ENCODE measurements at places on chromosomes 6 and 20. TPM values are rescaled to one million over a fixed set of nuclear protein-coding genes. Genes with fewer than 3 reads are reported as not detected.

DNA sequence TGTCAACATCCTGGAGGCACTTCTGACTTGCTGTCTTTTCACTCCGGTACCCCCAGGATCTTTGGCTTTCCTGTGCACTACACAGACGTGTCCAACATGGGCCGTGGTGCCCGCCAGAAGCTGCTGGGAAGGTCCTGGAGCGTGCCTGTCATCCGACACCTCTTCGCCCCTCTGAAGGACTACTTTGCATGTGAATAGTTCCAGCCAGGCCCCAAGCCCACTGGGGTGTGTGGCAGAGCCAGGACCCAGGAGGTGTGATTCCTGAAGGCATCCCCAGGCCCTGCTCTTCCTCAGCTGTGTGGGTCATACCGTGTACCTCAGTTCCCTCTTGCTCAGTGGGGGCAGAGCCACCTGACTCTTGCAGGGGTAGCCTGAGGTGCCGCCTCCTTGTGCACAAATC lies 12.0 kb upstream of the MAPRE1 start:
- peak; percentile 46 for DNase-seq

MRPS26 gene
- polyA plus RNA-seq: 63.5 TPM

- DNase-seq: no peak
These were observed 9.0 kb upstream of the HDAC2 start for GRCh38 chr6:113979937-113980336.

GJA10 gene
- not detected for polyA plus RNA-seq

- DNase-seq: no peak
These were observed 608.4 kb upstream of the SYNCRIP start for GRCh38 chr6:86251106-86251505.

GRCh38 chr6:82144852-82145340 lies 102.6 kb downstream of the IBTK start:
- DNase-seq: no peak

DNA sequence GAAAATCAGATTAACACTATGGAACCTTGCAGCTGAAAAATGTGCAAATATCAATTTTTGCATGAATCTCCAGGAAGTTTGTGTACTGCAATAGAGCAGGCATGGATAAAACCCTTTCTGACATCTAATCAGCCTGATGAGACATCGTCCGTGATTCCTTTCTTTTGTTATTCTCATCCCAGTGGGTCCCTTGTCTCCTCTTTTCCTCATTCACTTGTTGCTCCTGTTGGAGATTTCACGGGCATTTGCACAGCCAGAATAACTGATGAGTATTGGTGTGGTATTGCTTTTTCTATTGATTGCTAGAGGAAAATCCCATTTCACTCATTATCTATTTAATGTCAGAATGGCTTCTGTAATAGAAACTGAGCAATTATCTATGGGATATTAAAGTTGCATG lies 39.9 kb downstream of the SCGN start:
- no peak for DNase-seq

DNA sequence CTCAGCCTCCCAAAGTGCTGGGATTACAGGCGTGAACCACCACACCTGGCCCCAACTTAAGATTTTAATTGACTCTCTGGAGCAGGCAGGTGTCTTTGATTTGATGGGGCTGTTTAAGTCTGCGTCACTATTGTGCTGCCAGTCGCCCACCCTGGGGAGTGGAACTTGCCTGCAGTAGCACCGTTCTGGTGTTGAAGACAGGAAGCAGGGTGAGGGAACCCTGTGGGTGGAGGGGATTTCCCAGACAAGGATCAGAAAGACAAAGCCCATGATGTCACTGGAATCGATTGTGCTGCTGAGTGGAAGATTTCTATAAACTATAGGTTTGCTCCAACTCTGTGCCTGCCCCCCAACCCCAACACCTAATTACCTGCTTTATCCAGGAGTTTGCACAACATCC lies 11.0 kb downstream of the ALDH8A1 start:
- DNase-seq: no peak

OSBPL2 gene
- 39.3 TPM for polyA plus RNA-seq

DNA sequence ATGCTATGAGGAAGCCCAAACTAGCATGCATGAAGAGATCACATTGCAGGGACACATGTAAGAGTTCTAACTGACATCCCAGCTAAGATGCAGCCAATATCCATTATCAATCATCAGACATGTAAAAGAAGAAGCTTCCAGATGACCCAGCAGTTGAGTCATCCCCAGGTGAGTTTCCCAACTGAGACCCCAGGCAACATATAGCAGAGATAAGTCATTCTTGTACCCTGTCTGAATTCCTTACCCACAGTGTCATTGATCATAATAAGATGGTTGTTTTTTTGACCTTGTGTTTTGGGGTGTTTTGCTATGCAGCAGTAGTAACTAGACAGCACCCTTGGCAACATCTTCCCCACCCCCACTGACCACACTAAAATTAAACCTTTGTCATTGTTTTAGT lies 18.9 kb downstream of the SIRPD start:
- no peak for DNase-seq

- DNase-seq: no peak
These were observed 44.5 kb downstream of the NCOA7 start for GRCh38 chr6:125835221-125835744.

GRCh38 chr6:151101816-151102694 lies 137.7 kb upstream of the AKAP12 start:
- DNase-seq: no peak

C20orf96 gene
- polyA plus RNA-seq: 45.2 TPM

PPT2 gene
- 56.0 TPM for polyA plus RNA-seq

DNA sequence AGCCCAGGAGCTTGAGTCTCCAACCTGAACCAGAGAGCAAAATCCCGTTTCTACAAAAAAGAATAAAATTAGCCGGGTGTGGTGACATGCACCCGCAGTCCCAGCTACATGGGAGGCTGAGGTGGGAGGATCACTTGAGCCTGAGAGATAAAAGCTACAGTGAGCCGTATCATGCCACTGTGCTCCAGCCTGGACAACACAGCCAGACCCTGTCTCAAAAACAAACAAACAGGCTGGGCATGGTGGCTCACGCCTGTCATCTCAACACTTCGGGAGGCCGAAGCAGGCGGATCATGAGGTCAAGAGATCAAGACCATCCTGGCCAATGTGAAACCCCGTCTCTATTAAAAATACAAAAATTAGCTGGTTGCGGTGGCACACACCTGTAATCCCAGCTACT lies 11.4 kb upstream of the PTCRA start:
- no peak for DNase-seq

- no peak for DNase-seq
These were observed 7.5 kb downstream of the ESF1 start for GRCh38 chr20:13777171-13777601.

- no peak for DNase-seq
These were observed 17.4 kb downstream of the PEX3 start for GRCh38 chr6:143468026-143468425.

DNA sequence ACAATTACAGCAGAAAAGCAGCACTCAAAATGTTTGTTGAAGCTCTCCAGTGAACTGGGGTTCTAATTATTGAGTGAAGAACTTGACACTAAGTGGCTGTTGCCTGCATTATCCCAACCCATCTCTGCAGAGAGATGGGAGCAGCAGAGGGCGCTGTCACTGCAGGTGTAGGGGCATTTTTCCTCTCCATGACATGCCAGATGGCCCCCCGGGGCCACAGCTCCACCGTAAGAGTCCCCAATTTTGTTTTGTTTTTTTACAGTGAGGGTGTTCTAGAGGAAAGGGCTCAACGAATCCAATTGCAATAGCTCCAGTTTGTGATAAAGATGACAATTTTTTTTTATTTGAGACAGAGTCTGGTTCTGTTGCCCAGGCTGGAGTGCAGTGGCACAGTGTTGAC lies 1.9 kb upstream of the FUCA2 start:
- no peak for DNase-seq

All from renal pelvis (tissue), 12 donors.